ENCODE measurements at places on chromosomes 16 and 17.

- no peak for DNase-seq
These were observed 13.6 kb downstream of the HLF start for GRCh38 chr17:55278173-55278961.

DNA sequence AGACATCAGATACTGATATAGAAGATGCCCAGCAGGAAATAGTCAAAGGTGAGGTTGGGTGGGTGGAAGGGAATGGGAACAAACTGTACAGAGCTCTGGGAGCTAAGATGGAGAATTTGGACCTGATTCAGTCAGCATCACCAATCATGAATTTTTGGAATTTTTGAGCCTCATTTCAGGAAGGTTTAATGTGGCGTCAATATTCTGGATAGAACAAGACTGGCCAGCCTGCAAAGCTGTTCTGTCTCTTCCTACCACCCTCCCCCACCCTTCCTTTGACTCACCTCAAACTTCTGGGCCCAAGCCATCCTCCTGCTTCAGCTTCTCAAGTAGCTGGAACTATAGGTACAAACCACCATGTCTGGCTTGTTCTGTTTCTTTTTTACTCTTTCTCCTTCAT is 32.6 kb downstream of the CTCF start:
- DNase-seq = no peak

DNA sequence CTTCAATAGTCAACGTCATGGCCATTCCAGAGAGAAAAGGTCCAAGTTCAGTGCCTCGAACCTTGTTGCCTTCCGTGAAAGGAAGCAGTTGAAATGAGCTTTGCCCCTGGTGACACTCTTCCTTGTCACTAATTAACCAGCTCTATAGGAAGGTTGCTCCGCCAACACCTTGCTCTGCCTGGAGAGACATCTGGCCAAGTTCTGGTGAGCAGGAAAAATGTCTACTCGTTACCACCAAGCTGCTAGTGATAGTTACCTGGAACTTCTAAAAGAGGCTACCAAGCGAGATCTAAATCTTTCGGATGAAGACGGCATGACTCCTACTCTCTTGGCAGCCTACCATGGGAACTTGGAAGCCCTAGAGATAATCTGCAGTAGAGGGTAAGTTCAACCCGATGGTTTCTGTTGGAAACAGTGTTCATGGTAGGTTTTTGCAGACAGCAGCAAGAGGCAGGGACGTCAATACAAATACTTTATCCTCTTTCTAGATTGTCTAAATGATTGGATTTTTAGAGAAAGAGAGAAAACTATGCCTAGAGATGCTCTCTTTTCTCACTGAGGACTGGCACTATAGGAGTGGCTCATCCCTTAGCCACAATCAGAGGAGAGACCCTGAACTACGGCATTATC is at the start of gene ANKS4B:
Gene ANKS4B, plus strand, starts transcription at position 179 of the 630 bp plus-strand sequence. Its CDS starts 39 bp downstream, at position 218.
- no peak for DNase-seq

GRCh38 chr17:74528491-74529199 is 2.6 kb downstream of the CD300LB start:
- DNase-seq = peak; percentile 23

DNA sequence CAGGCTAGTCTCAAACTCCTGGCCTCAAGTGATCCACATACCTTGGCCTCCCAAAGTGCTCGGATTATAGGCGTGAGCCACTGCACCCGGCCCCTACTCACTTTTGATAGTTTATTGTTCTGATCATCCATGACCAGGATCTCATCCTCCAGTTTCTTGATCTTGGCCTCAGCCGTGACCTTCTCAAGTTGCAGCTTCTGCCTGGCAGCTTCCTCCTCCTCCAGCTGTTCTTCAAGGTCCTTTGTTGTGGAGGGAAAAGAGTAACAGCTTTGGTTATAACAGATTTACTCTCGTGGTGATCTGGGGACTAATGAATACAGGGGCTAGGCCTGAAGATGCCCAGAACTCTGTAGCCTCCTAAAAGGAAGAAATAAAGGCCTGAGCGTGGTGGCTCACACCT is 89.9 kb downstream of the NDE1 start:
- no peak for DNase-seq

DNA sequence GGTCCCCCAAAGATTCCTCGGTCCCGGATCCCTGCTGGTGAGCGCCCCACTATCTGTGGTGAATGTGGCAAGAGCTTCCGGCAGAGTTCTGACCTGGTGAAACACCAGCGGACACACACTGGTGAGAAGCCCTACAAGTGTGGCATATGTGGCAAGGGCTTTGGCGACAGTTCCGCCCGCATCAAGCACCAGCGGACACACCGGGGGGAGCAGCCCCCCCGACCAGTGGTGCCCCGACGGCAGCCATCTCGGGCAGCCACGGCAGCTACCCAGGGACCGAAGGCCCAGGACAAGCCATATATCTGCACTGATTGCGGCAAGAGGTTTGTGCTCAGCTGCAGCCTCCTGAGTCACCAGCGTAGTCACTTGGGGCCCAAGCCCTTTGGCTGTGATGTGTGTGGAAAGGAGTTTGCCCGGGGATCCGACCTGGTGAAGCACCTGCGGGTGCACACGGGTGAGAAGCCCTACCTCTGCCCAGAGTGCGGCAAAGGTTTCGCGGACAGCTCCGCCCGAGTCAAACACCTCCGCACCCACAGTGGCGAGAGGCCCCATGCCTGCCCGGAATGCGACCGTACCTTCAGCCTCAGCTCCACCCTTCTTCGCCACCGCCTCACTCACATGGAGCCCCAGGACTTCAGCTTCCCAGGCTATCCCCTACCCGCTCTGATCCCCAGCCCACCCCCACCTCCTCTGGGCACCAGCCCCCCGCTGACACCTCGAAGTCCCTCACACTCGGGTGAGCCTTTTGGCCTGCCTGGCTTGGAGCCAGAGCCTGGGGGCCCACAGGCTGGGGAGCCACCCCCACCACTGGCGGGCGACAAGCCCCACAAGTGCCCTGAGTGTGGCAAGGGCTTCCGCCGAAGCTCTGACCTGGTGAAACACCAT is 2.8 kb downstream of the ZNF48 start:
- DNase-seq = no peak

GRCh38 chr17:81513753-81514488 is 1.3 kb upstream of the ACTG1 start:
- peak; percentile 37 for DNase-seq

- DNase-seq = peak; percentile 84
These were observed 4.9 kb downstream of the MLKL start for GRCh38 chr16:74695450-74696422.

- DNase-seq = no peak
These were observed 163.6 kb downstream of the SHISA6 start for GRCh38 chr17:11404431-11405276.

DNA sequence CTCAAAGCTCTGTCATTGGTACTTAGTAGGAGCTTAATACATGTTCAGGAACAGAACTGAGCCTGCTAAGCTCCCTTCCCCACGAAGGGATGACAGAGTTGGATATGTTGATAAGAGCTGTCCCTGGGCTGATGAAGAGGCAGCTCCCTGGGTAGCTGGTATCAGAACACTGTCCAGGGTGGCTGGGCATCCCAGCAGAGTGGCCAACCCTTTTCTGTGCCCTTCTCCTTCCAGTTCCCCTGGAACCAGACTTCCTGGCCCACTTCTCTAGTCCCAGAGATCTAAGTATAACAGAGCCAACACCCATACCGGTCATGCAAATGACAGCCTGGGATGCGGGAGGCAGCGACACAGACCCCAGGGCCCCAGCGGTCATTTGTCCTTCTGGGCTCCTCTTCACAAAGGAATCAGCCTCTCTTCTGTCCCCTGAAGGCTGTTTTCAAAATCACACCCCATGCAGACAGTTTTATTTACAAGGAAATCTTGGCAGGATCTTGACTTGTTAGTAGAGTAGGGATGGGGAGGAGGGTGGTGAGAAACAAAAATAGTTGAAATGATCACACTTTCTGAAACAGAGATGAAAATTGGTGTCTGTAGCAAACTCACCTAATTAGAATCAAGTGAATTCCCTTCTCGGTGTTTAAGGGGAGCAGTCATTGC is 1.4 kb upstream of the RHBDL3 start:
- DNase-seq = no peak

- DNase-seq = no peak
These were observed 137.8 kb downstream of the ENGASE start for GRCh38 chr17:79212149-79213087.

DNA sequence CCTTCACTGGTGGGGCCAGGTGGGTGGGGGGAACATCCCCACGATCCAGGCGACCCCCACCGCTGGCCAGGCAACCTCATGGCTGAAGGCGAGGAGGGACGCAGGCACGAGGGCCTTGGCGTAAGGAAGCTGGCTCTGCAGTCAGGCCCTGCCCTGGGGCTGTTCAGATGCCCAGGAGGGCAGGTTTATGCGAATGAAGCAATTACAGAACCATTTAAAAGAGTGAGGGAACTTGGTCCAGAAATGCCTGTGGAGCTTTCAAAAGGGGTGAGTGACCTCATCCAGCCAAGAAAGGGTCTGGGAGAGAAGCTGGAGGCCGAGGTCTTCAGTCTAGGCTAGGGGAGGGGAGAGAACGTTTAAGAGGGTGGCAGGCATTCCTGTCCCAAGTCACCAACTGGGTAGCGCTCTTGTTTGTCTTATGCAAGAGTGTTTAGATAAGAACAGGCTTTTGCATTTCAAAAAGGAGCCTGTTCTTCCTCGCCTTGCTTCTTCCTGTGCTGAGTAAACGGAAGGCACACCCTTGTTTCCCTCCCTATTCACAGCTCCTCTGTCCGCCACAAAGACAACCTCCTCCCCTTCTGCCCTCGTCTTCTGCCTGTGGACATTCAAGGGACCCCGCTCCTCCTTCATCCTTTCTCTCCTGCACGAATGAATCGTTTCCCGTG is 183.5 kb upstream of the SDK2 start:
- peak; percentile 19 for DNase-seq

DNA sequence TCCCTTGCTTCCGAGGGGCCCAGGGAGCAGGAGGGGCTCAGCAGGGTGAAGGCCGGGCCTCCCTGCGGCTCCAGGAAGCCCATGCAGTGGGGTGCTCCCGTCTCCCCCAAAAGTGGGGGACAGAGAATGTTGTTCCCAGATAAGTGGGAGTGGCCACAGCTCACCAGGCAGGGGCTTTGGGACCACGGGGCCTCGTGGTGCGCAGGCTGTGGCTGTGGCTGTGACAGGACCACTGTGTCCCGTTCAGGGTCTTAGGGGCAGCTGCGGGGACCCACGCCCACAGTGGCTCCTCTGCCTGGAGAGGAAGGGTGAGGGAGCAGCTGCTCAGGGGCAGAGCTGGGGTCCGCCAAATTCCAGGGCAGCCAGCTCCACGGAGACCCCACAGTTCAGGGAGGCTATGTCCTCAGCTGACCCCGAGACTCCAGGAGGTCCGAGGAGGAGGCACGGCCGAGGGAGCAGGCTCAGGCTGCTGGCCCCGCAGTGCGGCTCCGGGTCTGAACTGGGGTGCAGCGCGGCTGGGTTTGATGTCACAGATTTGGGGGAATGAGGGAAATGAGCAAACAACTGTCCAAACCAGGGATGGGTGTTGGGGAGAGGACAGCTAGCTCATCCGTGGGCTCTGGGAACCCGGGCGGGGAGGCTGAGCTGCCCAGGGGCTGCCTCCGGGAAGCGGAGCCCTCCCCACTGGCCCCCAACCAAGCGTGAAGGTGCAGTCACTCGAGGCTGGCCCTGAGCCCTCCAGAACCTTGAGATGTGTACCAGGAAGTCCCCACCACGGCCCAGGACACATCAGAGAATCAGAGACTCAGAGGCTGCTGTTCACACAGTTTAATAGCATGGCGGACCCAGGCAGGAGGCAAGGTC is 23.4 kb downstream of the TPSD1 start:
- no peak for DNase-seq

DNA sequence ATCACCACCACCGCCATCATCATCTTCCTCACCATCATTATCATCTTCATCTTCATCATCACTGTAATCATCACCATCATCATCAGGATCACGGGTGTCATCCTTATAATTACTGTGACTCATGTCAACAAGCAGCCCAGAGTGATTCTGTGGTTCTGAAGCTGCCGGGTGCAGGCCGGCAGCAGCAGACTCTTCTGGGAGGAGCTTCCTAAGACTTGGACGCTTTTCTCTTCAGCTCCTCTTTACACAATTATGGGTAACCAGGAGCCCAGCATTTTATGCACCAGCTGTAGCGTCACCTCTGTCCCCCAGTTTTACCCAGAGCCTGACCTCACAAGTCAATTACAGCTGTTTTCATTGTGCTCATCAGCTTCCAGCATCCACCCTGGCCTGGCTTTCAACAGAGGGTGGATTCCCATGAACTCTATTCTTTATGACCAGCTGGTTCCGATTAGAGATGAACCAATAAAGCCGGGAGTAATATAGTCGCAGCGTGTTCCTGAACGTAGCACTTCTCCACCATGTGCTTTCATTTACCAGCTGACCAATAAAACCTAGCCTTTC is 275.8 kb downstream of the FOXL1 start:
- no peak for DNase-seq

- DNase-seq = no peak
These were observed 1.6 kb upstream of the SMARCD2 start for GRCh38 chr17:63843910-63844677.

- no peak for DNase-seq
These were observed 110.6 kb downstream of the VPS53 start for GRCh38 chr17:604115-604450.

- peak; percentile 89 for DNase-seq
These were observed 922 bp upstream of the SLC2A4 start for GRCh38 chr17:7280519-7281073.

GRCh38 chr17:48613862-48614694 is 1.0 kb downstream of the HOXB8 start:
- no peak for DNase-seq

- DNase-seq = no peak
These were observed 894 bp downstream of the RNF227 start for GRCh38 chr17:7915179-7915610.

DNA sequence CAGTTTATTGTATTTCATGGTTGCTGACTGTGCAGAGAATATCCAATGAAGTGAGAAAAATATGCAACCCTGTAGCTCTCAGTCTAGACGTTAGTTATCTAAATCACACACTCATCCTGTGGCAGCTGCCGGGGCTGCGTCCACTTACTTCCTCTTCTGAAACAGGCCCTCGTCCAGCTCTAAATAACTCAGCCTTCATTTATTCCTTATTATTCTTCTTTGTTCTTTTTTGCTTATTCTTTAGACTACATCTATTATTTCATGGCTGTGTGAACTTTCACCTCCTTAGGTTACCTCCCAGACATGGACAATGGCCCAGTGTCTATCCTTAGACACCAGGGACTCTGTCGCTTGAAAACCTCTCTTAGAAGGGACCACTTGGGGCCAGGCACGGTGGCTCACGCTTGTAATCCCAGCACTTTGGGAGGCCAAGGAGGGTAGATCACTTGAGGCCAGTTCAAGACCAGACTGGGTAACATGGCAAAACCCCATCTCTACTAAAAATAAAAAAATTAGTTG is 3.4 kb upstream of the THUMPD1 start:
- no peak for DNase-seq

- no peak for DNase-seq
These were observed 20.9 kb downstream of the RPRML start for GRCh38 chr17:46958041-46958591.

DNA sequence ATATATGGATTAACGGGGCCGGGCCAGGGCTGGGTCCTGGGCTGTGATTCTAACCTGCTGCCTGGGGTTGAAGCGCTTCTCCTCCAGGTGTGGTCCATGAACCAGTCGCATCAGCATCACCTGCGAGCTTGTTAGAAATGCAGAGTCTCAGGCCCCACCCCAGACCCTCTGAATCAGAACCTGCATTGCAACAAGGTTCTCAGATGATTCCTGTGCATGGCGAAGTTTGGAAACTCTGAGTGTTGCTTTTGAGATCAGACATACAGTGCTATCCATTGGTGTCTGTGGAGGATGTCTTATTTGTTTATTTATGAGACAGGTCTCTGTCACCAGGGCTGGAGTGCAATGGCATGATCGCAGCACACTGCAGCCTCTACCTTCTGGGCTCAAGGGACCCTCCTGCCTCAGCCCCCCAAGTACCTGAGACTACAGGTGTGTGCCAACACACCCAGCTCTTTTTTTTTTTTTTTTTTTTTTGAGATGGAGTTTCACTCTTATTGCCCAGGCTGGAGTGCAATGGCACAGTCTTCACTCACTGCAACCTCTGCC is 99.8 kb downstream of the PITPNC1 start:
- no peak for DNase-seq

Measured in CD4-positive, alpha-beta T cell treated with Interleukin-10 for 1 hour (primary cell).